ENCODE measurements at places on chromosomes 13 and 19. TPM values are rescaled to one million over a fixed set of nuclear protein-coding genes. Genes with fewer than 3 reads are reported as not detected.

- no peak overlapping the region for H3K4me3 ChIP-seq
- no peak for DNase-seq
- H3K4me1 ChIP-seq, result no peaks in the 10 kb centered on the region
- H3K36me3 ChIP-seq, result no peaks in the 10 kb centered on the region
- no peak overlapping the region for H3K27ac ChIP-seq
Measured at GRCh38 chr19:31319465-31319864, 29.8 kb downstream of the TSHZ3 start.

- H3K4me1 ChIP-seq, result peaks cover 27% of the 10 kb centered on the region
- H3K36me3 ChIP-seq, result peaks cover 27% of the 10 kb centered on the region
- H3K27ac ChIP-seq, result peak overlapping the region; percentile 90
- peak overlapping the region; percentile 87 for H3K4me3 ChIP-seq
Measured at GRCh38 chr19:3176715-3177501, 1.7 kb upstream of the S1PR4 start.

DNA sequence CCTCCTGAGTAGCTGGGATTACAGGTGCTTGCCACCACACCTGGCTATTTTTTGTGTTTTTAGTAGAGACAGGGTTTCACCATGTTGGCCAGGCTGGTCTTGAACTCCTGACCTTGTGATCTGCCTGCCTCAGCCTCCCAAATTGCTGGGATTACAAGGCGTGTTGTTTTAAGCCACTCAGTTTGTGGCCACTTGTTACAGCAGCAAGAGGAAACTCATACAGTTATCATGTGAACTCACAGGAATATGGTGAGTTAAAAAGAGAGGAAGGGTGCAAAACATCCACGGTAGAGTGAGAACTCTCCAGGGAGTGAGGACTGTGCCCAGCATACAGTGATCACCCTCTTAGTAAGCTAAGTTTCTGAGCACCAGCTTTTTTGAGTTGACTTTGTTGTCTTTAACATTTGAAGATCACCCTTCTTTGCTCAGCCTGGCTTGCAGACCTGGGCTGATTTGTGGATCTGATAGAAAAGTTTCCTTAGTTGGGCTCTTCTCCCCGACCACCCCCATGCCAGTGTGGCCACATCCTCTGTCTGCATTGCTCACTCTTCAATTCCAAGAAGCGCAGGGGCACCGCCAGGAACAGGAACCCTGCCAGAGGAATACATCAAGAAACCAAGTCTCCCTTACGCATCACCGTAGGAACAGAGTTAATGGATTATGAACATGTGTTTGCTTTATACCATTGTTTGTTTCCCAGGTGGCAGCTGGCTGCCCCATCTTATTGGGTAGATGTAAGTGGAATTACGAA, 16.0 kb downstream of the ALOX5AP start:
- peaks cover 37% of the 10 kb centered on the region for H3K4me1 ChIP-seq
- H3K27ac ChIP-seq, result no peak overlapping the region
- H3K36me3 ChIP-seq, result peaks cover 56% of the 10 kb centered on the region
- H3K4me3 ChIP-seq, result no peak overlapping the region
- no peaks in the 10 kb centered on the region for H3K27me3 ChIP-seq

GRCh38 chr13:93861818-93862217, 617.7 kb downstream of the DCT start:
- H3K4me1 ChIP-seq, result no peaks in the 10 kb centered on the region
- peaks cover 4% of the 10 kb centered on the region for H3K27me3 ChIP-seq
- H3K27ac ChIP-seq, result no peak overlapping the region
- H3K4me3 ChIP-seq, result no peak overlapping the region

DNA sequence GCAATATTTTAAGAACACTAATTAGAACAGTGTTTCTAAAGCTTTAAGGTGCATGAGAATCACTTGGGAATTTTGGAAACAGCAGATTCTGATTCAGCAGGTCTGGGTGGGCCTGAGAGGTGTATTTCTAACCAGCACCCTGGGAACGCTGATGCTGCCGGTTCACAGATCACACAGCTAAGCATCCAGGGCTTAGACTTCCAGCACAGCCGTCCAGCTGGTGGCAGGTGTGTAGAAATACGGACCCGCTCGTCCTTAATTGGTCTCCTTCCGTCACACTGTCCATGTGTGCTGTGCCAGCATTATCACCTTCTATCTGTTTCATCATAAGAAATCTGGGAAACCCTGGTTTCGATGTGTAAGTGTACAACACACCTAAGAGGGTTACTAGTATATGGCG, 1029.0 kb downstream of the EFNB2 start:
- H3K27ac ChIP-seq, result no peak overlapping the region
- no peak for DNase-seq
- no peak overlapping the region for H3K4me3 ChIP-seq
- no peaks in the 10 kb centered on the region for H3K36me3 ChIP-seq

The MRPS31 gene
- 42.6 TPM for total RNA-seq

The SIGLEC8 gene
- 0.13 TPM for total RNA-seq
